ENCODE measurements at places on chromosomes 6 and 20. TPM values are rescaled to one million over a fixed set of nuclear protein-coding genes. Genes with fewer than 3 reads are reported as not detected.
A peak's percentile ranks its signal among the peaks of the same experiment; 100 is the strongest.

JPH2 gene
- total RNA-seq: 174 TPM

NOL7 gene
- 38.6 TPM for total RNA-seq

BCL2L1 gene
- 79.0 TPM for total RNA-seq

RAET1L gene
- total RNA-seq: not detected

EPB41L1 gene
- total RNA-seq: 28.3 TPM

FNDC1 gene
- 3.8 TPM for total RNA-seq

- no peak overlapping the region for H3K4me3 ChIP-seq
- H3K4me1 ChIP-seq: peaks cover 27% of the 10 kb centered on the region
- DNase-seq: no peak
- no peaks in the 10 kb centered on the region for H3K27me3 ChIP-seq
- H3K36me3 ChIP-seq: no peaks in the 10 kb centered on the region
- peak overlapping the region; percentile 83 for H3K27ac ChIP-seq
These were observed 32.5 kb downstream of the SYNDIG1 start for GRCh38 chr20:24501764-24502556.

- no peak overlapping the region for H3K4me3 ChIP-seq
- H3K27me3 ChIP-seq: no peaks in the 10 kb centered on the region
- DNase-seq: no peak
- no peaks in the 10 kb centered on the region for H3K4me1 ChIP-seq
- no peak overlapping the region for H3K27ac ChIP-seq
These were observed 34.0 kb upstream of the SEC63 start for GRCh38 chr6:107991772-107992550.

- peaks cover 62% of the 10 kb centered on the region for H3K36me3 ChIP-seq
- no peaks in the 10 kb centered on the region for H3K27me3 ChIP-seq
- H3K27ac ChIP-seq: no peak overlapping the region
These were observed 15.6 kb upstream of the SLC22A1 start for GRCh38 chr6:160106010-160106409.

DNA sequence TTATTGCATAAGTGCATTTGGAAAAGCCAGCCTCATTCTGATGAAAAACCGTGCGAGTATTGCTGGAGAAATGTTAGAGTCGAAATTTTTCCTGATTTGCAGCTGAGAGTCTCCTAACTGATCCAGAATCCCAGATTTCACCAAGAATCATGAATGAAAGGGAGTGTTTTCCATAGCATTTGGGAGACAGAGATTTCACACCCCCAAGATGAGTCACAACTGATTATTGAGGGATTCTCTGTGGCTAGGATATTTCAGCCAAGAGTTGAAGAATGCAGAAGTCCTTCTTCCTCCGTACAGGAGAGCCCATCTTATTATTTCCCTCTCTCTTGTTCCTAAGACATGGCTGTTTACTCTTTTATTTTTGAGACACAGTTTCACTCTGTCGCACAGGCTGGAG, 82.2 kb upstream of the SALL4 start:
- no peaks in the 10 kb centered on the region for H3K27me3 ChIP-seq
- H3K4me3 ChIP-seq: no peak overlapping the region
- no peaks in the 10 kb centered on the region for H3K4me1 ChIP-seq
- no peak for DNase-seq
- H3K36me3 ChIP-seq: no peaks in the 10 kb centered on the region

DNA sequence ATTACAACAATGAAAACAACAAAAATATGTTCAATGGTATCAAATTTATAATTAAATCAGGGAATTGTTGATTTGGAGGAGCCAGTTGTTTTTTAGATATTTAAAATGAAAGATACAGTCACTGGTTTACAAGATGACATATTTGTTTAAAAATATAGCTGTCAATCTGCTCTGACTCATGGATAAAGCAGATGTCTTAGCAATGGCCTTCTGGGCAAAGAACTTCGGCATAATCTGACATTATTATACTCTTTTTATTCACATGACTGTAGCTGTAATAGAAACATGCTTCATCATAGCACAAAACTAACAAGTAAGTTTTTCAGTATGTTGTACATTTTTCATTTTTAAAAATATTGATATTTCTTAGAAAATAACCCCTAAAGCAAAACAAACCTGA, 267.4 kb downstream of the CENPW start:
- no peak overlapping the region for H3K4me3 ChIP-seq
- H3K4me1 ChIP-seq: no peaks in the 10 kb centered on the region
- no peak overlapping the region for H3K27ac ChIP-seq
- H3K36me3 ChIP-seq: no peaks in the 10 kb centered on the region
- no peak for DNase-seq
- no peaks in the 10 kb centered on the region for H3K27me3 ChIP-seq

GRCh38 chr6:6878887-6879585, 228.7 kb upstream of the RREB1 start:
- H3K27me3 ChIP-seq: no peaks in the 10 kb centered on the region
- H3K4me1 ChIP-seq: no peaks in the 10 kb centered on the region
- no peaks in the 10 kb centered on the region for H3K36me3 ChIP-seq
- H3K4me3 ChIP-seq: no peak overlapping the region

GRCh38 chr6:65816991-65817390, 110.0 kb upstream of the EYS start:
- H3K4me3 ChIP-seq: no peak overlapping the region
- H3K36me3 ChIP-seq: no peaks in the 10 kb centered on the region
- no peaks in the 10 kb centered on the region for H3K27me3 ChIP-seq
- H3K4me1 ChIP-seq: no peaks in the 10 kb centered on the region
